ENCODE measurements at places on chromosomes 5 and 9.
A peak's percentile ranks its signal among the peaks of the same experiment; 100 is the strongest.

- no peak for DNase-seq
Observed at GRCh38 chr9:78032730-78033457, 1.3 kb upstream of the GNAQ start.

GRCh38 chr5:78025540-78025939 lies 249.4 kb upstream of the TBCA start:
- DNase-seq, result no peak

- no peak for DNase-seq
Observed at GRCh38 chr9:117936185-117937130, 232.3 kb downstream of the TLR4 start.

DNA sequence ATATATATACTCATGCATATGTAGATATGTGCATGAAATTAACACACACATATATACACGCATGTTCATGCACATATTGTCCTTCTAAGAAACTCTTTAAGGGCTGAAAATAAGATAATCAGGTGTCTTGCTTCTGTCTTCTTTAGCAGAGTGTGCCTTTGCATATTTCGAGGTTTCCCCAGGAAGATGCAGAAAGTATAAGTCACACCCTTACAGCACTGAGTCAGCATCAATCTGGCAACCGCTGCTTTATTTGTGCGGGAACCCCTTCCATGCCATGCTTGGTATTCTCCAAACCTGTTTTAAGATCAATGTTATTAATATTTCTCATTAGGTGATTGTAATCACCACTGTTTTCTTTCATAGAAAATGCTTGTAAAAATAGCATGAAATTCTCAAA lies 557.9 kb downstream of the CAAP1 start:
- no peak for DNase-seq

GRCh38 chr5:172351240-172351778 lies 67.7 kb upstream of the UBTD2 start:
- DNase-seq, result no peak

DNA sequence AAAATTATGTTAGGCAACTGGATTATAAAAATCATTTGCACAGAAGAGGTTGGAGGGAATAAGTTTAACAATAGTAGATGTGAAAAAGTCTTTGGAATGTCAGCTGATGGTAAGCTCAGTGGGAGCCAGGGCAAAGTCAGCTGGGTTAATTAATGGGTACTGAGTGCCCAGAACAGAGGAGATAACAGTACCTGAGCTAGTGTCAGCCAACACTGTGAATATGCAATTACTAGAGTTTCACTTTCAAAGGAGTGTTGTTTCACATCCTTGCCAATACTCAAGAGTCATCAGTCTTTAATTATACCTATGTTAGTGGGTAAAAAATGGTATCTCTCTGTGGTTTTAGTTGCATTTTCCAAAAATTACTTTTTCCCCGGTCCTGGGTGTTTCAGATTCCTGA lies 135.1 kb downstream of the KIF4B start:
- DNase-seq, result no peak

DNA sequence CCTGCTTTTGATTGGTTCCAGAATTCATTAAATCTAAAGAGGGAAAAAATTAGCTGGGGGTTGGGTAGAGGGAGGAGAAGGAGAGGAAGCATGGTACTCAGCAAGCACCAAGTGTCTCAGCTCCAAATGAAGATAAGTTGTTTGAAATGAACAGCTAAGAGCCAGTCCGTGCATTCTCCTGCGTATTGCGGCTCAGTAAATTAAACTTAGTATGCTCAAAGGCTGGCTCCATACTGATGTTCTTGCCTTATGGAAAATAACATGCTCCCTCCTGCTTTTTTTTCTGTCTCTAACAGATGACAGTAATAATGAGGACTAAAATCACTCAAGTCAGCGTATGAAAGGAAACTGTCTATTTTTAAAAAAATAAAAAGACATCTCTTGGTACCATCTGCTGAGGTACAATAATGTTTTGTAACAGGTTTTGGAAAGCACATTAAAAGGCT lies 161.0 kb downstream of the SPATA31D1 start:
- DNase-seq, result no peak

DNA sequence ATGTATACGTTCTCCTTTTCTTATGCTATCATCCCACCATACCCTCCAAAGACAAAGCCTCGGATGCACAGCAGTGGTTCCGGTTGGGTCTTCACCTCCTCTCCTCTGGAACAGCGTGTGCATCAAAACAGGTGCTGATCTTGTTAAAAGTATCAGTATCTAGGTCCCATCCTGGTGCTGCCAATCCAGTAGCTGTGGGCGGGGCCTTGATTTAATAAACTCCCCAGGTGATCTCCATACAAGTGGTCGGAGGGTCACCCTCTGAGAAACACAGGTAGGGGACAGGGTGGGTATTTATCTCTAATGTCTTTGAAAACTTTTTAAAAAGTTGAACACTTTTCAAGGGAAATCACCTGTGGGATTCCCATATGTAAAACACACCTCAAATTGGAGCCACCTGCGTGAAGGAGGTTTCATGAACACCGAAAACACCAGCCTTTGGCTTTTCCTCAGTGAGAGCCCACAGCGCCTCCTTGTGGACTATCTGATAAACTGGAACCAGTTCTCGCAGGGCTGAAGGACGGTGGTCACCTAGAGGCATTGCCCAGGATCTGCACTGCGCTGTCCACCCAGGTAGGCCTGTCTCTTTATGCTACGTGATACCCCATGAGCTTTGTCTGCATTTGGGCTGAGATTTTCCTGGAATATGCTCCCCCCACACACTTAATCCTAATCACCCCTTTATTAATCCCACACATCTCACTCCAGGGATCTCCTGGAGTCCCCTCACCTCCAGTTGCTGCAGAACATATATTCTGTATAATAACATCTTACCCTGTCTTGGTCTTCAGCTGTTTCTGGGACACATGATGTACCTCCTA lies 80.5 kb upstream of the EPB41L4B start:
- peak; percentile 63 for DNase-seq
